Stimulated activated CD4-positive, alpha-beta T cell treated with anti-CD3 and anti-CD28 coated beads, TNF-alpha, amount 100 ng/mL, for 1 hour (primary cell): ENCODE measurements at places on chromosomes 3 and 15.

- DNase-seq = no peak
Measured at GRCh38 chr3:136860541-136860940, 1.5 kb upstream of the NCK1 start.

DNA sequence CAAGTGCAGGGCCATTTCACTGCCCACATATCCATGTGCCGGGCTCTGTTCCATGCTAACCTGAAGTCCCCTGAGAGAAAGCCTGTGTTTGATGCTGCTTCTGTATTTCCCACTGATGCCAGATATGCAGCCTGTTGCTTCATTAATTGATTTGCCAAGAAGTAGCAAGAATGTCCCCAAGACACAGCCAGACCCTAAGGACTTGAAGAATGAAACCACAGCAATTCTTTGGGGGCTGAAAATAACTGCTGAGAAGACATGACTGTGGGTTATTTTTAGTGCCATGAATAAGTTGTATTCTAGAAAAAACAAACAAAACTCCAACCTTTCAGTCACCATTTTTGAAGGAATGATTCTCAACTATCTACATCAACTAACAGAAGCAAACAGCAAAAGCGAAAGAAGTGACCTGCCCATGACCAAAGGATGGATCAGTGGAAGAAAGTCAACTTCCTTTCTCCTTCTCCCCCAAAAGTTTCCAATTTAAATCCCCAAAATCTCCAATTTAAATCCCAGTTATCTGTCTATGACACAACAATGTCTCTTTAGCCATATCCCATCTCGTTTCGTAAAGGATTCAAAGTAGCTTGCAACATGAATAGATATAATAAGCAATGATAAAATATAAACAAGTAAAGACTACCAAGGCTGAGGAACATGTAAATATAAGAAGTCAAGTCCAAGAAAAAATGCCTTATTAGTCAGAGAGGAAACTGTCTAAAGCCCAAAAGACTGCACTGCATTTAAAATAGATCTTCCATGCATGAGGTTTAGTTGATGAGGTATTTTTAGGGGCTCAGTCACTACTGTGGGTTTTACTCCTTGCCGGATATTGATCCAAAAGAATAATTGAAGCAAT lies 226.8 kb downstream of the DTWD1 start:
- no peak for DNase-seq

DNA sequence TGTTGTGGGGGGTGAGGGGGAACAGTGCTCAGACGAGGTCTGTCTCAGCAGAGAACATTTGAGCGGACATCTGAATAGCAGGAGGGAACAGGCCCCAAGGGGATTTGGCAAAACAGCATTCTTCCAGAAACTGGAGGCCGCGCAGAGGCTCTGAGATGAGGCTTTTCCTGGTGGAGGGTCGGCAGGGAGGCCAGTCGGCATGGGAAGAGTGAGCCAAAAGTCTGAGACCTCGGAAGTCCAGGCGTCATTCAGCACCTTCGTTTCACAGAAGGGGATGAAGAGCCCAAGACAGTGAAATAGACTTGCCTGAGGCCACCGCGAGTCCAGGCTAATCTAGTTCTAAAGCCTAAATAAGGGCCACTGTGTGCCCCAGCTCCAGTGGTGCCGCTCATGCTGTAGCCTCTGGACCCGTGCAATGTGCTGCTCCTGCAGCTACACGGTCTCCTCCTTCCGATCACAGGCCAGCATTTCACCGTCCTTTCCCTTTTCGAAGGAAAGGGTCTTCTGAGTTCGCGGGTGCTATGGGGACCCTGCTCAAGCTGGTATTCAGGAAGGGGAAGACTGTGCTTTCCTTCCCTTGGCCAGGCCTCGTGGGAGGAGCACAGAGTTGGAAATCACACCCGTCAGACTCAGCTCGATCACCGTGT lies 24.4 kb downstream of the LSM3 start:
- no peak for DNase-seq

GRCh38 chr15:73964736-73965093 lies 27.4 kb downstream of the STOML1 start:
- peak; percentile 82 for DNase-seq

- DNase-seq = no peak
Measured at GRCh38 chr3:43998836-43999727, 242.6 kb upstream of the TOPAZ1 start.
